NT2/D1 (cell line): ENCODE measurements at places on chromosomes 6 and 20.

DNA sequence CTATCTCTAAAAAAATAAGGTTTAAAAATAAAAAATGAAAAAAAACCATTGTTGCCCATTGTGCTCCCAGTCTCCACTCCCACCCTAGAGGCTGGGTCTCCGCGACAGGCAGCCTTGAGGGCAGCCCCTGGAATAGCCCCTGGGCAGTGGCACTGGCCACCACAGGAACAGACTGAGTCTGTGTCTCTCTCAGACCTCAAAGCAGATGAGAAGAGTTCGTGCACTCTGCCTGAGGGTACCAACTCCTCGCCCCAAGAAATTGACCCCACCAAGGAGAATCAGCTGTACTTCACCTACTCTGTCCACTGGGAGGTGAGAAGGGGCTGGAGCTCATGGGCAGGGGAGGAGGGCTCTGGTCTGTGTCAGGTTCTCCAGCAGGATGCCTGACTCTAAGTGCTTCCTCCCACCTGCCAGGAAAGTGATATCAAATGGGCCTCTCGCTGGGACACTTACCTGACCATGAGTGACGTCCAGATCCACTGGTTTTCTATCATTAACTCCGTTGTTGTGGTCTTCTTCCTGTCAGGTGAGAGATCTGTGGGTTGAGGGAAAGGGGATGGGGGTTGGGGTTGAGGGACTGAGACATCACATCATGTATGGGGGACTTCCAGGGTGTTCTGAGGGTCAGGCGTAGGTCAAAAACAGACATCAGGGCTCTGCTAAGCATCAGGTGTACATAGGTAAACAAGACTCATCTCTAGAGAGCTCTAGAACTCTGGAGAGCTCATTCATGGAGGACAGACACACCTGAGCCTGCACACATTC, 35.6 kb downstream of the TM9SF4 start:
- DNase-seq: no peak

DNA sequence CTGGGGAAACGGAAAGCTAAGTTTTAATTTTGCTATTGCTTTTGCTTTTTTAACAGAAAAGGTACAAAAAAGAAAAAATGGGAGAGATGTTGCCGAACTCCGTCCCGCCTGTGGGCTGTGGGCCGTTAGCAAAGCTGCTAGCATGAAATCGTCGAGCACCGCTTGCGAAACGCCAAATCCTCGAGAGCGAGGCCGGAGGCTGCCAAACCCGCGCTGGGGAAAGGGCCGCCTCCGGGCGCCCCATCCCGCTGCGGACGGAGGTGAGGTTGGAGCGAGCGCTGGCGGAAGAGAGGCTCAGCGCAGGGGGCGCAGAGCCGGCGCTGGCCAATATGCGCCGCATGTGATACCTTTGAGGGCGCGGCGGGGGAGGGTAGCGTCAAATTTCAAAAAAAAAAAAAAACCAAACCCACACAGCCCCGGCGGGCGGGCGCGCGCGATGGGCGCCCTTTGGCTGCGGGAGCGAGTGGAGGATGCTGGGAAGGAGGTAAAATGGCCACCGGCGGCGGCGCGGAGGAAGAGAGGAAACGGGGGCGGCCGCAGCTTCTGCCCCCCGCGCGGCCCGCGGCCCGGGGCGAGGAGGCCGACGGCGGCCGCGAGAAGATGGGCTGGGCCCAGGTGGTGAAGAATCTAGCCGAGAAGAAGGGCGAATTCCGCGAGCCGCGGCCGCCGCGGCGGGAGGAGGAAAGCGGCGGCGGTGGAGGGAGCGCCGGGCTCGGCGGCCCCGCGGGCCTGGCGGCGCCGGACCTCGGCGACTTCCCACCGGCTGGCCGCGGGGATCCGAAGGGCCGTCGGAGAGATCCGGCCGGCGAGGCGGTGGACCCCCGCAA, at the start of gene ZCCHC3:
Gene ZCCHC3, plus strand, starts transcription at position 473 of the 827 bp plus-strand sequence. Its CDS starts 17 bp downstream, at position 490.
- peak; percentile 88 for DNase-seq

DNA sequence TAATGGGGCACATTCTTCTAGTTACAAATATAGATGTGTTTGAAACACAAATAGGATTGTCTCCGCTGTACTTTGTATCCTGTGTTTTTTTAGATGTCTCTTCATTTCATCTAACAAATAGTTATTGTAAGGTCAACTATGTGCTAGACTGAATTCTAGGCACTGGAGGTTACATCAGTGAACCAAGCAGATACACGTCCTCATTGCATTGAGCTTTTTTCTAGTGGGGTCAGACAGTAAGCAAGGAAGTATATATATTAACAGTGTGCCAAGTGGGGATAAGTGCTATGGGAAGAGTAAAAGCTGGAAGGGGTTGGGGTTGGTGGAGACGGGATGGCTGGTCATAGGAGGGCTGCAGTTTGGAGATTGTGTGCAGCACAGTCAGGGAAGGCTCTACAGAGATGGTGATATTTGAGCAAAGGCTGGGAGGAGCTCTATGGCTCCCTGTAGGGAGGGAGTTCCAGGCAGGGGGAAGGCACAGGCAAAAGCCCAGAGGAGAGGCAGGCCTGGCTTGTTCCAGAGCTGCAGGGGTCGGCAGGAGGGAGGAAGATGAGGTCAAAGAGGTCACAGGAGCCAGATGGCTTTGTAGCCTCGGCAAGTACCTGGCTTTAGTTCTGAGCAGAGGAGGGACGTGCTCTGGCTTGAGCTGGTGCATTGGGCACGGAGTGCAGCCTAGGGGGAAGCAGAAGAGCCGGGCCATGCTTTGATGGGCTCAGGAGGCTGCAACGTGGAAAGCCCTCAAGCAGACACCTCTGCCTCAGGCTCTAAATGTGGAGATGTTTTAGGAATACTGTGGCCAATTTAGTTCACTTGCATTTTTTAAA, 152.3 kb downstream of the ZDHHC14 start:
- DNase-seq: no peak

GRCh38 chr6:143745166-143746133, 67.7 kb downstream of the PHACTR2 start:
- DNase-seq: no peak

GRCh38 chr6:138957903-138958302, 30.1 kb downstream of the REPS1 start:
- DNase-seq: no peak

DNA sequence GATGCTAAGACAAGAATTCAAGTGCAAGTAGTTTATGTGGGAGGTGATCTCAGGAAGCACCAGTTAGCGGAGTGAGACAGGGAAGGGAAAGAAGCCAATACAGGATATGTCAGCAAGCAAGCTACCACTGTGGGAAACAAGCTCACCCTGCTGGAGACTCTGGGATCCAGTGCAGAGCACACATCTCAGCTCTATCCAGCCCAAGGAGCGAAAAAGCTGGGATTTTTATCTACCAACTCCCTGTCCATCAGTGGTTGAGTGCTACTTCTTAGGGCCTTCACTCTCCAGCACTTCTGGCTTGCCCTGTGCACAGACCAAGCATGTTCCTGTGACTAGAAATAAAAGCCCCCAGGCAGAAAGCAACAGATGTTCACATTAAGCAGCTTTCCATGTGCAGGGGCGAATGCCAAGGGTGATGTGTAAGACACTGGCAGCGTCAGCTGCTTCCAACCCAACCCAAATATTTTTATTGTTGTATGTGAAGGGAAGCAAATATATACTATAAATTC, 10.8 kb upstream of the RNF24 start:
- no peak for DNase-seq

DNA sequence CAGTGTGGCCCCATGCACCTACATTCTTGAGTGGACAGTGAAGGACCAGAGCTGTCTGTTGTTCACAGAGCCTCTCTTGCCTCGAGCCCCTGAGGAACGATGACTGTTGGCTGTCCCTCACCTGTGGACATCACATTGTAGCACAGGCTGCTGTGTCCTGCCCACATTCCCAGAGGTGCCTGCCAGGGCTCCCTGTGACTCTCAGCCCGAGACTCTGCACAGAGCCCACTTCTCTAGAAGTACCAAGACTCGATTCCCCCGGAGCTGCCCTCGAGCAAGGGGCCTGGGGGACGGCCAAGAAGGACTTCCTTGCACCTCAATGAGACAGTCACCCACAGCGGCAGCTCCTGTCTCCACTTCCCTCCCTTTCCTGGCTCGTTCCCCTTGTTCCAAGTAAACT, 28.6 kb upstream of the DLGAP4 start:
- DNase-seq: no peak

GRCh38 chr20:56350842-56351241, 7.9 kb upstream of the FAM210B start:
- no peak for DNase-seq

- no peak for DNase-seq
Observed at GRCh38 chr6:19067165-19067564, 680.0 kb downstream of the RNF144B start.

- no peak for DNase-seq
Observed at GRCh38 chr6:161181121-161181520, 92.7 kb downstream of the AGPAT4 start.

GRCh38 chr6:106281661-106282060, 43.9 kb downstream of the ATG5 start:
- DNase-seq: no peak

GRCh38 chr6:170208651-170209353, 82.1 kb downstream of the DLL1 start:
- no peak for DNase-seq

GRCh38 chr6:130853555-130854183, 26.5 kb downstream of the SMLR1 start:
- DNase-seq: no peak

- DNase-seq: no peak
Observed at GRCh38 chr20:40960521-40960956, 68.1 kb upstream of the TOP1 start.

DNA sequence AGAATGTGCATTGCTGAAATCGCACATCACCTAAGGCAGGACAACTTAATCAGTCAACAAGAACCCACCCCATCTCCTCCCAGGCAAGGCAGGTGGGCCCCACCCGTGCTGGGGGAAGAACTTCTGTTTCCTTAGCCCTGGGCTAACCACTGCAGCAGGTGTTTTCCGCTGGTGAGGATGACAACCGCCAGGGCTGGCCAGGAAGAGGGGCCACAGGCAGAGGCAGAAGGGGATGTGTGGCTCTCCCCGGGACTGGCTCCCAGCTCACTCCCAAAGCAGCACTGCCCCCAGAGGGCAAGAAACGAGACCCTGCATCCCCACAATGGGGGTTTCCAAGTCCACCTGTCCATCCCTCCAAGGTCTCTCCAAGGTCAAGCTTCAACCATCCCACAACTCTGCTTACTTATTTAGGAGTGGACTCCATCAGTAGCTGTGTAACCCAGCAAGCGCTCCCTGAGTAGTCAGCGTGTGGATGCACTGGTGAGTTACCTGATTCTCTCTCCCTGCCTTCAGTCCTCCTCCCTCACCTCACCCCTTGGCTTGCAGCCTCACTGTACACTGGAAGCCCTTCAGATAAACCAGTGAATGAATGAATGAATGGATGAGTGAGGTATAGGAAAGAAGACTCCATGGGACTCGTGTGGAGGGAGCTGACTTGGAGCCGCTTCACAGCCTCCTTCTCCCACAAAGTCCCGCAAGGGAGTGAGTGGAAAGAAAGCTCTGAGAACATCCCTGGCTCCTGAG, 168.2 kb upstream of the CST7 start:
- DNase-seq: no peak

DNA sequence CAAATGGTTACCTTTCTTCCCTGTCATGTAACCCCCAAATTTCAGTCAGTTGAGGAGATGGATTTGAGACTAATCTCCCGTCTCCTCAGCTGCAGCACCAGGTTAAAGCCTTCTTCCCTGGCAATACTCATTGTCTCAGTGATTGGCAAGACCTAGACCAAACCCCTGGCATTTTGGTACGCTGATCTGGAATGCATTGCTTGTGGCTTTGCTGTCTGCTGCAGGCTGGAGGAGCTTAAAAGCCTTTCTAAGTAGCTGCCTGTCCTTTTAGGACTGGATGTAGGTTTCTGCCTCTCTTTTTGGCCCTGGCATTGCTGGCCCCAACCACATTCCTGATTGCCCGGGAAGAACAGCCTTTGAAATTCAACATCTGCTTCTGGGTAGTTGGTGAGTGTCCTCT, 729.6 kb upstream of the GJE1 start:
- no peak for DNase-seq

DNA sequence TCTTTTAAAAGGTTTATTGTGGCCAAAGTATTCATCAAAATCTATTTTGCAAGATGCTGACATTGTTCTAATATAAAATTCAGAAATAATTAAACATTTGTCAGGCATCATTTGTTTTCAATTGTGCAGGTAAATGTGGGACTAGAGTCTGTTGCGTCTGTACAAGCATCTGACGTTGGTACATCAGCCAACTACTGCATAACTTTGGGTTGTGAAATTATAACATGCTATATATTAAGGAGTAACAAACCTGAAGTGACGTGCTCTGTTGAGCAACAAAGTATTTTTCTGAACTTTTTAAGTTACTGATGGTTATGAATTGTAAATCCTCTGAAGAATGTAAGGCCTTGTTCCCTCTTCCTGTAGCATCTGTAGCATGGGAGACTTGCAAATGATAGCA, 66.0 kb downstream of the RNF182 start:
- no peak for DNase-seq

DNA sequence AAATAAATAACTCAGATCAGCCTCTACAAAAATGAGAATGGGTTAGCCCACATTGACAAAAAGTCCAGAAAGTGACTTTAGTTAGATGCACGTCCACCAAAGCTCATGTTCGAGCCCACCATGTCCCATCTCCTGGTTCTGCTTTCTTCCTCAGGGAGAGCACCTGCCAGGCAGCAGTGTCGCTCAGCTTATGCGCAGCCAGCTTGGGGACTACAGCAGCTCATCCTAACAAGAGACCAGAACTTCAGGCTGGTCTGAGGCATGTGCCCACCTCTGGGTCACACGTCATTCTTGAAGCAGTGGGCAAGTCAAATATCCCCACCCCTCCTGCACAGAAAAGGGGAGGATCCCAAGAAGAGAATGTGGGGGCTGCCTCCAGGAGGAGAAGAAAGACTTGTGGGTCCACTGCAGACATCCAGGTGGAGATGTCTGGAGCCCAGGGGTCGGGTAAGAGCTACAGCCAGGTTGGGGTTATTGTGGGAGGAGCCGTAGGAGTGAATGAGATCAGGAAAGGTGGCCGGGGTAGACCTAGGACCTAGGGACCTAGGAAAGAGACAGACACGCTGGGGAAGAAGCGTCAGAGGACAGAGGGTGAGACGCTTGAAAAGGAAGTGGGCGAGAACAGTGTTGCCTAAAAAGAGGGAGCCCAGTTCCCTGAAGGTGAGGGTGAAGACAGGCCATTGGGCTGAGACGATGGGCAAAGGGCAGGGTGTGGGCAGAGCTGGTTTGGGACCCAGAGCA, 52.5 kb downstream of the SSR1 start:
- DNase-seq: no peak

DNA sequence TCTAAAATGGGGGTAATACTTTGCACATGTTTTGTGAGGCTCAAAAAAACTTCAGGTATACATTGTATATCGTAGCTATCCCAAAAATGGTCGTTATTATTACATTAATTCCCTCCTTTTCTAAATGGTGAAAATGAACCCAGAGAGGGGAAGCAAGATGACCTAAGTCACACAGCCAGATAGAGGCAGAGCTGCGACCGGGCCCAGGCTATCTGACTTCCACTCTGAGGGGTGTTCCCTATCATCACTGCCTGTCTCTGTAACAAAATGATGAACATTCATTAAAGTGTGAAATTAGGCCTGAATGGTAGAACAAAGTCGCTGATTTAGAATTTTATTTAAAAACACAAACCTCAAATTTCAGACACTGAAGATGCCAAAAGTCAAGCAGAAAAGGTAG, 29.1 kb upstream of the RIMS4 start:
- DNase-seq: no peak

GRCh38 chr6:148452876-148453275, 110.2 kb downstream of the SASH1 start:
- no peak for DNase-seq

- DNase-seq: no peak
Observed at GRCh38 chr6:62974452-62974851, 236.8 kb upstream of the FKBP1C start.

GRCh38 chr20:51174536-51174935, 151.6 kb upstream of the KCNG1 start:
- DNase-seq: no peak
